ENCODE measurements at places on chromosomes 3 and 15.

GRCh38 chr15:56248311-56248992 is 4.8 kb upstream of the RFX7 start:
- no peak for DNase-seq

GRCh38 chr3:11624161-11624560 is 19.6 kb downstream of the VGLL4 start:
- no peak for DNase-seq

GRCh38 chr3:193909387-193909786 is 226.6 kb upstream of the HES1 start:
- DNase-seq = no peak

DNA sequence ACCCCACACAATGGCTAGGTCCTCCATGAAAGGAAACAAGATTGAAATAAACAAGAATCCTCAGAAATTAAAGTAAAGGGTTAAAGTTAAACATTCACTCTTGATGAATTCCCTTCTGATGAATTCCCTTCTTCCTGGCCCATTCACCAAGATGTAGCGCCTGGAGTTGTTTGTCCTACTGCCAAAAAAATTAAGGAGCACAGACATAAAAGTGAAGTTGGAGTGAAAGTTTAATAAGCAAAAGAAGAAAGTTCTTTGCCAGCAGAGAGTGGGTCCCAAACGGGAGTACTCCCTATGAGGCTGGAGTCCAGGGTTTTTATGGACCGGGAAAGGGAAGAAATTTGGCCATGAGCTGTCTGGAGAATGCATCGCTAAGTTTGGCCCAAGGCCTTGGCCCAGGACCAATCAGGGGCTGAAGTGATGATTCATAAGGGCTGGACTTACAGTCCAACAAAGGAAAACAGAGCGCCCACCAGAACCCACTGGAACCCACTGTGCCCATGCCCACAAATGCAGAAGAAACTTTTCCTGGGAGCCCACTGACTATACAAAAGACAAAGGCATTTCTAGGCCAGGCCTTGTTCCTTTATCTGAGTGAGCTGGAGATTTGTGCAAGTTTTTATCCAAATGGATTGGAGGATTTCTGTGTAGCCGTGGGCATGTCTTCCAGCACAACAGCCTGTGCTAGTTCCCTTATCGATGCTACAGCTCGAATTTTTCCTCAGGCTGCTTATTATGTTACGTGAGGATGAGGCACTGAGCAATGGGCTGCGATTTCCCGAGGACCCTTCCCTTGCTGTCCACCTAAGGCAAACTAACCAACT is 1561.6 kb downstream of the OTOL1 start:
- DNase-seq = no peak

DNA sequence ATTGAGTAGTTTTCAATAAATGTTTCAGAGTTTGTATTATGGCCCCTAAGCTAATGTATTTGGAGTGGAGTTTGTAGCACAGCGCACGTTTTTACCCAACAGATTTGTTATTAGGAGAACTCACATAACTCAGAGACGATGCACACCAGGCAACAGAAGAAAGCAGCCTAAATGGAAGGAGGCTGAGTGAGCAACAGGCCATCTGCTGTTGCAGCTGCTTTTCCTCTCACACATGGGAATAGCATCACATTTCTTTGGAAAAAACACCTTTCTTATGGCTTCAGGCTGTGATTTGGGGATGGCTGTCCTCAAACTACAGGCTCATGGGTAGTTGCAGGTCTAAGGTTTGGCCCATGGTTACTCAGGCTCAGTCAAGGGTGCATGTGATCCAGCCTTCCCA is 469.3 kb upstream of the MCTP2 start:
- DNase-seq = no peak

GRCh38 chr15:40538976-40539375 is 25.9 kb downstream of the CCDC32 start:
- no peak for DNase-seq

DNA sequence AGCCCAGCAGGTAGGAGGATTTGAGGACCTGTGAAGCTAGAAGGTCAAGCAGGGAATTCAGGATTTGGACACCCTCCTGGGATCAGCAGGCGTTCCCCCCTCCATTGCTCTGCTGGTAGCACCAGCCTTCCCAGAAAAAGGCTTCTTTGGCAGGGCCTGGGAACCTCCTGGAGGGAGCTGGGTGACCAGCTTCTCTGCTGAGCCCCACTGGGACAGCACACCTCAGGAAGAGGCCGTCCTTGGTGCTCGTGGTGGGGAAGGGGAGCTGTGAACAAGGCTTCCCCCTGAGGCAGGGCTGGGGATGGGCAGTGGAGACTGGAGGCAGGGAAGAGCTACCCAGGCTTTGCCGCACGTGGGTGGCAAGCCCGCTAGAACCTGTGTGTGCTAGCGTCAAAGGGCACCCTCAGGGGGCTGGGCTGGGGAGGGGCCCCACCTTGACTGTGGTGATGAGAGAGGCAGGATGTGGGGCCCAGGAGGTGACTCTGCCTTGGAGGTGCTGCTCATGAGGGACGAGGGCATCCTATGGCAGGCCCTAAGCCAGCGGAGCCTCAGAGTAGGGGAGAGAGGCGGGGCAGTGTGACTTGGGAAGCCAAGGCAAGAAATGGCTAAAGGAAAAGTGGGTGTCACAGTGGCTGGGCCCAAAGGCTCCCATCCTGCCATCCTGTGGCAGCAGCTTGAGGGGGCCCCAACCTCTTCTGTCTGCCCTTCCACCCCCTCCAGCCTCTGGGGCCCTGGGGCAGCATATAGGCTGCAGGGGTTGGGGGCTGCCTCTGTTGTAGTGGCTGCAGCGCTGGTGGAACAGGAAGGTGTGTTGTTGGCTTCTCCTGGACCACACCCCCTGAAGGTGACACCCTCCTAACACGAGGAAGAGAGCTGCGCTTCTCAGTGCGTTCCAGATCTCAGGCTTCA is 20.7 kb downstream of the KLF13 start:
- DNase-seq = no peak

DNA sequence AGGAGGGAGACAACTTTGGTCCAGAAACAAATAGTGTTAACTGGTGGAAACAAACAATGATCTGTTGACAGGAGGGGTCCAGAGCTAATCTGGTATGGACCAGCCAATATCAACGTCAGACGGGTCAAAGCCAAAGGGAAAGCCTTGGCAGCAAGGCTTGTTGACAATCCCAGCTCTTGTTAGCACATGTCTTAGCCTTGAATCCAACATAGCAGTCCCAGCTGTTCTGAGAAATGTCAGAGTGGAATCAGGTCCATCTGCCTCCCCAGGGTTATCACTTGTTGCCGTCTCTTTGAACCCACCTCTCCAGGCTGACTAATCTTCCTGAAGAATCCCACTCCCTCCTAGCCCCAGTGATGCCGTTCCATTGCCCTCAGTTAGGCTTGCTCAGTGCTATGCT is 404.6 kb upstream of the MCTP2 start:
- no peak for DNase-seq

- DNase-seq = no peak
These were observed 414.0 kb upstream of the ZNF717 start for GRCh38 chr3:76199382-76199781.

DNA sequence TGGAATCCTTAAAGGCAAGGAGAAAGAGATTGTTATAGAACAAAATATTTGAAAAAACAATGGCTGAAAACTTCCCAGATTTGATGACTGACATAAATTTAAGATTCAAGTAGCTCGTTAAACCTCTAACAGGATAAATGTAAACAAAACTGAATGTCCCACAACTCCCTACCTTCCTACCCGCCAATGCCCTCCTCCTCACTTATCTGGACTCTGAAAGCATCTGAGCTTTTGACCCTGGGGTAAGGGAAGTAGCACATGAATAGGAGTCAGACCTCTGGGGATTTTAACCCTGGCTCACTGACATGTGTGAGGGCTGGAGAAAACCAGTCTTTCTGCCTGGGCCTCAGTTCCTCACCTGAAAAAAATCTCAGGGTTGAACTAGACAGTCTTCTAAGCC is 26.9 kb downstream of the CYP19A1 start:
- DNase-seq = no peak

DNA sequence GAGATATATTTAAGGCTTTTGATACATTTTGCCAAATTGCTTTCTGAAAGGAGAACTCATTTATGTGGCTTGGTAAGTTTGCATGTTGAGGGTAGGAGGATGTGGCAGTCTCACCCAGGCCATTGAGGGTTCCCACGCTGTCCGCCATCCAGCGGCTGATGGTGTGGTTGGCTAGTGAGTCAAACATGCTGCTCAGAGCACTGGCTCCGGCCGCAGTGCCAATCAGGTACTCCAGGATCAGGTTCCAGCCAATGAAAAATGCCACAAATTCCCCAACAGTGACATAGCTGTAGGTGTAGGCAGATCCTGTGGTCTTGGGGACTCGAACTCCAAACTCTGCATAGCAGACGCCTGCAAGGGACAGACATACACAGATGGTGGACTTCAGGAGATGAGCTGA is 82.3 kb downstream of the CLDN11 start:
- no peak for DNase-seq

DNA sequence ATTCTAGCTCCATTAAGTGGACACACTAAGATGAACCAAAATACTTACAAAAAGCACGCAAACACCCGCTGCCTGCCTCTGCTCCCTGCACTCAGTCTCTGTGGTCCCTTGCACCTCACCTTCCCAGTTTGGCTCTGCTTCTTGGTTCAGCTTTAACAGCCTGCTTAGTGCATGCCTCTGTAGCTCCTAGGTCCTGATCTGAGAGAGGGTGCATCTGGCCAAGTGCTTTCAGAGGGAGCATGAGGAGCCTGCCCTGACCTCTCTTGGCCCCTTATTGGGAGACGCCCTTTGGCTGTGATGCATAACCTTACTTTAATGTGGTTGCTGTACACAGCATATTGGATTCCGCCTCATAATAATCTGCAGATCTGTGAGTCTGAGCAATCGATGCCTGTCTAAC is 21.2 kb upstream of the ATP10A start:
- DNase-seq = no peak

GRCh38 chr3:148723631-148724030 is 25.9 kb downstream of the AGTR1 start:
- no peak for DNase-seq

DNA sequence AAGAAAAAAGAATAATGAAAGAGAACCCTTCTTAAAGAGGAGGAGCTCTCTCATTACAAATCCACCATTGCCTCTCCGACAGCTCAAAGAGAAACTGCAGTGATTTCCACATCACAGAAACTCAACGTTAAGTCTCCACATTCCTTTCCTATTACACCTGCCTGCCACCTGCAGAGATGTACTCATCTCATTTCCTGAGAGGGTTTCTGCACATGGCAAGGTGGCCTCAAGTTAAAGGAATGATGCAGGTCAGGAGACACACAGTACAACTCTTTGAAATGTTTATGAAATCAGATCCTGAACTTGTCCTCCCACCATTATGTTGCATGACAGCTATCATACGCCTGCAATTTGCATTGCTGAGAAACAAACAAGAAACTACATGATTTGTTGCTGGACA is 458.4 kb upstream of the ADAMTS9 start:
- no peak for DNase-seq

Data from GM12892 (cell line).